Left ventricle myocardium inferior (tissue), 1 donor: ENCODE measurements at places on chromosomes 16 and 17. TPM values are rescaled to one million over a fixed set of nuclear protein-coding genes. Genes with fewer than 3 reads are reported as not detected.

DNA sequence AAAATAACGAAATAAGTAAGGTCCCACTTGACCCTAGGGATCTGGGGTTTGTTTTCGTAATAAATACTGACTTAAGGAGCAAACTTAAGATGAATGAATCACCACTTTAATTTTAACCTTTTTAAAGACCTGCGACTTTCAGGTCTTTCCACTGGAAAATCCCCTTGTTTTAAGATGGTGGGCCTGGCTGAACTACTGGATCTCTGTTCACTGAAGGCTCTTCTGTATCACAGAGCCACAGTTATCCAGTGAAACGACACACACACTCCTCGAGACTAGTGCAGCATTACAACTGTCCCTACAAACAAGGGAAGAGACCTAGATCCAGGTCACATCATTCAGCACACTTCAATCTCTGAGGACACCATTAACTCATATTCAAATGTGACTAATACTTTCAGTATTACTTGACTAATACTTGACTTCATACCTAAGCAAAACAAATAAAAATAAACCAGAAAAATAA lies 299.0 kb downstream of the CEP112 start:
- no peak for DNase-seq

PITPNM3 gene
- 0.36 TPM for total RNA-seq

METTL26 gene
- total RNA-seq, result 49.2 TPM

DNA sequence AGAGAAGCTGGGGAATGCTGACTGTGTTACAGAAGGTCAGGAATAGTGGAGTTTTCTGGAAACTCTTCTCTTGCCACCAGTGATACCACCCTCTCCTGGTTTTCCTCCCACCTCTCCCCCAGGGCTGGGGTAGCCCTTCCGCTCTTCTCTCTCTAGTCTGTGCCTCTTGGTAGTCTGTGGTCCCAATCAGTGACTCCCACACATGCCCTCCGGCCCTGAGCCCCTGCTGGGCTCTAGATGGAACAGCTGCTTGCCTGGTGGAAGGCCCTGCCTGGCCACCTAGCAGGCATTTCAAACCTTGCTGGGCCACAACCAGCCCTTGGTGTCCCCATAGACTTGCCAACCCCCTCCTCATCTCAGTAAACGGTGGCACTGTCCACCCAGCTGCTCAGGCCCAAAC lies 15.2 kb upstream of the MTSS2 start:
- DNase-seq, result no peak

- DNase-seq, result no peak
These were observed 320.8 kb downstream of the XYLT1 start for GRCh38 chr16:17149904-17150483.

CIITA gene
- total RNA-seq, result 9.4 TPM

DNA sequence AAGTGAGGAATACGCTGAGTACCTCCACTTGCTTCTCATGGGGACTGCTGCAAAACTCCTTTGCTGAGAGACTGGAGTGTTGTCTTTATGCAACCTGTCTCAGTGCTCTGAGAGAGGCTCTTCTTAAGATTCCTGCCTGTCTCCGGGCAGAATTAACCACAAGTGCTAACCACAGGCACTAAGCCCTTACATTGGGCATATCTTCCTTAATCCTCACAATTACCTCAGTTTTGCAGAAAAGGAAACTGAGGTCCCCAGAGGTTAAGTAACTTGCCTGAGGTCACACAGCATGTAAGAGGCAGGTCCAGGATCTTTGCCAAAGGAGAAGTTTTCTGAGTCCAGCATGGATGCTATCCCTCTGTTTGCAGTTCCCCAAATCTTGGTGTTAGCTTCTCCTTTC lies 86.0 kb downstream of the GP2 start:
- no peak for DNase-seq

GRCh38 chr17:17467720-17468119 lies 9.1 kb upstream of the MED9 start:
- no peak for DNase-seq

DNA sequence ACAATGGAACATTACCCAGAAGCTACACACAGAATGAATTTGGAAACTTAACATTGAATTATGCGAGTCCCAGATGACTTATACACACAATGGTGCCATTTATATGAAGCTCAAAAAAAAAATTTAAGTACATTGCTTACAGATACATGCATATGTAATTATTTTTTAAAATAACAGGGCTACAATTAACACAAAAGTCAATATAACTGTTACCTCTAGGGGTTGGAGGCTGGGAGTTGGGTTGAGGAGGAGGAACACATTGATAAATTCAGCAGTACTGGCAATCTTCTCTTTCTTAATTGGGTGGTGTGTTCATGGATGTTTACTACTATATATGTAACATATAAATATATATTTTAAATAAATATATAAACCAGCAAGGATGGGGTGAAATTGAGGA lies 1.1 kb downstream of the ZNF23 start:
- DNase-seq, result no peak
